Gastroesophageal sphincter (tissue), 4 donors: ENCODE measurements at places on chromosomes 2 and 18. TPM values are rescaled to one million over a fixed set of nuclear protein-coding genes. Genes with fewer than 3 reads are reported as not detected.

Gene MERTK
- 47.4 TPM for total RNA-seq

Gene FHOD3
- total RNA-seq: 25.4 TPM

Gene TLX2
- total RNA-seq: not detected

Gene CCL20
- total RNA-seq: 3.1 TPM

Gene CREG2
- total RNA-seq: 0.54 TPM

Gene ARMC9
- total RNA-seq: 102 TPM

Gene PRSS56
- total RNA-seq: not detected

Gene TBC1D8
- total RNA-seq: 20.6 TPM

Gene OTX1
- total RNA-seq: not detected

Gene SCYGR4
- total RNA-seq: not detected

Gene SAG
- total RNA-seq: not detected

Gene RRM2
- 3.2 TPM for total RNA-seq

Gene ZNF521
- 29.3 TPM for total RNA-seq

Gene TIMM21
- total RNA-seq: 37.0 TPM

Gene PROM2
- total RNA-seq: 11.4 TPM

Gene SATB2
- 6.7 TPM for total RNA-seq

Gene LHCGR
- total RNA-seq: 0.20 TPM

Gene NEDD4L
- total RNA-seq: 37.0 TPM

Gene RAB10
- 103 TPM for total RNA-seq

Gene ALPG
- not detected for total RNA-seq

Gene TWIST2
- 38.5 TPM for total RNA-seq

Gene CKAP2L
- 1.8 TPM for total RNA-seq

Gene KCNK3
- 13.9 TPM for total RNA-seq

Gene SPDYA
- total RNA-seq: 1.6 TPM

Gene SERPINB10
- 2.0 TPM for total RNA-seq

Gene AGXT
- total RNA-seq: not detected

Gene CCDC148
- total RNA-seq: 1.3 TPM

Gene ASAP2
- 18.3 TPM for total RNA-seq

Gene GAL3ST2
- 0.40 TPM for total RNA-seq

Gene GNLY
- 0.54 TPM for total RNA-seq

Gene BMPR2
- 70.6 TPM for total RNA-seq

Gene MROH2A
- not detected for total RNA-seq

Gene NMUR1
- total RNA-seq: 3.4 TPM

Gene SPC25
- total RNA-seq: not detected

Gene ABCG5
- total RNA-seq: not detected

Gene GCG
- total RNA-seq: not detected

Gene NEU2
- total RNA-seq: not detected

Gene PKDCC
- 193 TPM for total RNA-seq

Gene PLEKHH2
- 37.4 TPM for total RNA-seq

Gene CHN1
- total RNA-seq: 30.4 TPM

Gene CXCR1
- not detected for total RNA-seq

Gene FOXI3
- not detected for total RNA-seq

Gene ATP6V1B1
- total RNA-seq: not detected
